Subcutaneous preadipocyte (primary cell): ENCODE measurements at places on chromosomes 12 and 14. TPM values are rescaled to one million over a fixed set of nuclear protein-coding genes. Genes with fewer than 3 reads are reported as not detected.

SSTR1 gene
- under 0.01 TPM in 2 replicates for total RNA-seq

PPP1R12A gene
- total RNA-seq, result 68.3 and 97.7 TPM in 2 replicates

TUBA1B gene
- total RNA-seq, result 2,784 and 3,087 TPM in 2 replicates

GLT1D1 gene
- total RNA-seq, result not detected in 2 replicates

KRT72 gene
- not detected in 2 replicates for total RNA-seq

GYS2 gene
- total RNA-seq, result not detected in 2 replicates

CLEC4D gene
- total RNA-seq, result not detected in 2 replicates

GLS2 gene
- under 0.01 TPM in 1 of 2 replicates, not detected in the other for total RNA-seq
